BJ (cell line): ENCODE measurements at places on chromosomes 4 and X. TPM values are rescaled to one million over a fixed set of nuclear protein-coding genes. Genes with fewer than 3 reads are reported as not detected.

FGD1 gene
- polyA plus RNA-seq = 3.5 and 5.6 TPM in 2 replicates

SLC25A14 gene
- 11.0 and 18.7 TPM in 2 replicates for polyA plus RNA-seq

TBC1D19 gene
- polyA plus RNA-seq = 8.3 and 20.4 TPM in 2 replicates

DNA sequence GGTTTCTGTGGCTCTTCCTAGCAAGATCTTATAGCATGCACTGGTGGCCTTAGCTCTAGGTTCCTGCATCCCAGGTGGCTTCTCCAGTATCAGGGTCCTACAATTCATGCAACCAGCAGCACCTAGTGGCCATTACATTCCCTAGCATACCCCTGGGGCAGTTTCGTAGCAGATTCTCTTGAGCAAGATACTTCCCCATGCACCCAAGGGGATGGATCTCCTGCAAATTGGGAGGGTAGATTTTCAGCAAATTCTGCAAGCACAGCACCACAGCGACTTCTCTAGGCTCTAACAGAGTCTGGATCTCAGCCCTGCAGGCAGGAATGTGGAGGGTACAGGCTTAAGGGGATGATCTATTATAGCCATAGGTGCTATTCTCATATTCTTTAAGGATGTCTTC lies 13.1 kb upstream of the SLC9B1 start:
- DNase-seq = no peak

- DNase-seq = no peak
These were observed 12.5 kb downstream of the OGT start for GRCh38 chrX:71545364-71545763.

DNA sequence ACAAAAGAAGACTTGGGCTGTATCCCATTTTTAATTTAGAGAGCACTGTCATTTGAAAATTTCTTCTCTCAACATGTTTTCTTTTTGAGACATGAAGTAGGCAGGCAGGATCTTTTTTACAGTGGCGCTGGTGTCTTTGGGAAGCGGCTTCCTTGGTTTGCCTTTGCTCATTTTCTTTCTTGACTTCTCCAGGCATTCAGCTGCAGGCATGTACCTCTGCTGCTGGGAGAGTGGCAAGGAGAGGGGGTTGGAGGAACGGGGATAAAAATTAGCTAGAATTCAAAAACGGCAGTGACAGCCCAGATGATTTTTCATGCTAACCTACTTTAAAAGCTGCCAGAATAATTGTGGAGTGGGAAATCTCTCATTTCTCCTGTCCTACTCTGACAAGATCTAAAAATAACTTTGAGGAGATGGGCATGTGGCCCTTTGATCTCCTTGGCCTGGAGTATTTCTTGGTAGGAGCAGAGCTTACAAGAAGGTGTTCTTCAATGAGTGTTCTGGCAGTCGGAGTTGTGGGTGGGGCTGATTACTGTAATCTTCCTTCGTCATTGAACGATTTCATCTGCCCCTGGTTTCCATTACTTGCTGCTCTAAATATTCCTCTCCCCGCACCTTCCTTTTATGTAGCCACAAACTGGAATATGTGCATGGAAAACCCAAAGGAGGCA lies 54.8 kb downstream of the TBL1X start:
- DNase-seq = no peak

GRCh38 chr4:113300471-113300928 lies 251.0 kb downstream of the ANK2 start:
- DNase-seq = no peak

PABPC1L2A gene
- not detected in 2 replicates for polyA plus RNA-seq

CHRNA9 gene
- polyA plus RNA-seq = 0.12 TPM in 1 of 2 replicates, not detected in the other

DNA sequence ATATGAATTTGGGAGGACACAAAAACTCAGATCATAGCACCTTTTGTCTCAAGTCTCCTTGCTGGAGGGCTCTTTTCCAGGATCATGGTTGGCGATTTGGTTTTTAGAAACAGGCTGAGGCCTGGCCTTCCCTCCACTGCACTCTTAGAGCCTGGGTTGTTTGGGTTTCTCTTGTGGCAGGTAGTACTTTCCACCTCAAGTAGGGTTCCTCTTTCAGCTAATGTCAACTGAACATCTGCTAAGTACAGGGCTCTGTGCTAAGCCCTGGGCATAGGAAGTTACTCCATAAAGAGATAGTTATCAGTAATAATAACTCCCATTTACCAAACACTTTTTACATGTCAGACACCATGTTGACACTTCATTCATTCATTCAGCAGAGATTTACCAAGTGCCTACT lies 28.2 kb upstream of the APLN start:
- no peak for DNase-seq

- DNase-seq = no peak
These were observed 15.1 kb upstream of the GABRA2 start for GRCh38 chr4:46404981-46405380.

ANK2 gene
- 2.3 and 3.2 TPM in 2 replicates for polyA plus RNA-seq
